ENCODE measurements at places on chromosomes 12 and 14.

GRCh38 chr12:77949943-77950342 lies 119.2 kb downstream of the NAV3 start:
- no peak for DNase-seq

DNA sequence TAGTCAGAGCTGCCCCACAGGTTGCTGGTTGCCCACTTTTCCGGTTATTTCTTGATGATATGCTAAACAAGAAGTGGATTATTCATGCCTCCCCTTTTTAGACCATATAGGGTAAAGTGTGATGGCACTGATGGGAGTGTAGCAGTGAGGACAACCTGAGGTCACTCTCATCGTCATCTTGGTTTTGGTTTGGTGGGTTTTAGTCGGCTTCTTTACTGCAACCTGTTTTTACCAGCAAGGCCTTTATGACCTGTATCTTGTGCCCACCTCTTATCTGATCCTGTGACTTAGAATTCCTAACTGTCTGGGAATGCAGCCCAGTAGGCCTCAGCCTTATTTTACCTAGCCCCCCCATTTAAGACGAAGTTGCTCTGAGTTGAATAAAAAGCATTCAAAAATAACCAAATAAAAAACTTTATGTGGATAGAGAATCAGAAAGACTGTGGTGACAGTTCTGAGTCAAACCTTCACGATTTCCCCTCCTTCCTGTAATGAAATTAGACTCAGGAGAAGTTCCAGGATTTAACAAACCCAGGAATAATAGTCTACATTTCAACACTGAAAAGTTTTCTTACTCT lies 144.2 kb downstream of the PAWR start:
- DNase-seq: no peak

GRCh38 chr14:89755816-89756215 lies 198.7 kb downstream of the EFCAB11 start:
- DNase-seq: no peak

DNA sequence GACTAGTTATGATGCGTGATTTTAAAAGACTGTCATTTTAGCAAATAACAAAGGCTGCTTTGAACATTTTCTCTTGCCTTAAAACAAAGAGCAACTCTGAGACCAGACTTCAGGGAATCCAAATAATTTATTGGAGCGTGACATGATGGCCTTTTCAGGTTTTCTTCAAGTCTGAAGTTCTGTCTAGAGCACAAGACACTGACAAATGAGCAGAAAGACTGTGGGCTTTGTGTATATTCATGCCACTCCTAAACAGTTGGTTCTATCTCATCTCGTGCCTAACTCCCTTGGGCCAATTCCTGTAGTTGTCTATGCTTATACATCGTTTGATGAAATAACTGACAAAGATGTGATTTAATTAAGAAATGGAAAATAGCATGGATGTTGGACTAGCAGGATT lies 47.5 kb downstream of the IFT81 start:
- no peak for DNase-seq

DNA sequence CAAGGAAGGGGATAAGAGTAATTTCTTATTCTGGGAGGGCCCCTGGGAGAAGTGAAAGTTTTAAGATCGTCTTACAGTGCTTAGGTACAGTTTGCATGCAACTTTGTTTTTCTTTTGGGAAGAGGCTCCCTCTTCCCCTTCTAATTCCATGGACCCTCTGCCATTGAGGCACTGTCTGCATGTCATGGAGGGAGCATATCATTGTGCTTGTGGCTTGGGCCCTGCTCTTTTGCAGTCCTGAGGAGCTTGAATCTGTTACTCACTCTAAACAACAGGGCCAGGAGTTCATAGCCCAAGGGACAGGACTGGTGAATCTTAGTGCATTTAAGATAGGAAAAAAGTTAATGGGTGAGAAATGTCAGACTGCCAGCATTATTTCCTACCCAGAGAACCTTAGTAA lies 2.3 kb downstream of the UBE3B start:
- DNase-seq: no peak

DNA sequence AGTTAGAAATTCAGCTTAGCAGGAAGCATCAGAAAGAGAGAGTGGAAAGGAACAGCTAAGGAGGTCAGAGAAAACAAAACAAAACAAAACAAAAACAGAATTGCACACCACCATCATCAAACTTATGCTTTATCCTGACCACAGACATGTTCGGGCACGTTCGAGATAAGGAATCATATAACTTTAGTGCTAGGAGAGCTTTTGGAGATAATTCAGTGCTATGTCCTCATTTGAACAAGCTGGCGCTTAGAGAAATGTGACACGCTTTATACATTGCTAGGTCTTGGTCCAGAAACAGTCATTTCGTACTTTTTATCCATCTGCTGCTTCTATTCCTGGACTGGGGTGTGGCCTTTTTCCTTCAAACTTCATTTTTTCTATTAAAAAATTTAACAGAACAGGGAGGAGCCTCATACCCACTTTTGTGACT lies 213.1 kb downstream of the PTPRO start:
- no peak for DNase-seq

DNA sequence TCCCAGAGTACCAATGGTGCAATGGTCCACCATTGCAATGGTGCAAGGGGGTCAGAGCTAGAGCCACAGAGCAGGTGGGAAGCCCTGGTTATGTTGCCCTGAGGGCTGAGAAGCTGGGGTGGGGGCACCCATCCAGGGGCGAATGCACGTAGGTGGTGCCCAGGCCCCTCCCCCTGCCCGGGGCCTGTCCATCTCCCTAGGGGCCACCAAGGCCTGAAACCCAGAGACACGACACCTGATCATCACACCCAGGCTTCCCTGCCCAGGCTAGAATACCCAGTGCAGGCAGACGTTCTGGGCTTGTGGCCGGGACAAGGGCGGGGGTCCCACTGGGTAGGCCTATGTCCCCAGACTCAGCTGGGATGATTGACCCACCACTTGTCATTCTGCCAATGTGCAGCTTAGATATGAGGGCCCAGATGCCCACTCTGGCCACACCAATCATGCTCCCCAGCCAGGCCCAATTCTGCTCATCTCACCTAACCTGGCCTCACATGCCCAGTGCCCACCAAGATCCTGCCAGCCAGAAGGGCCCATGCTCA lies 83.2 kb downstream of the ALG10 start:
- no peak for DNase-seq

GRCh38 chr14:39102265-39102968 lies 618 bp downstream of the SEC23A start:
- DNase-seq: peak; percentile 3

DNA sequence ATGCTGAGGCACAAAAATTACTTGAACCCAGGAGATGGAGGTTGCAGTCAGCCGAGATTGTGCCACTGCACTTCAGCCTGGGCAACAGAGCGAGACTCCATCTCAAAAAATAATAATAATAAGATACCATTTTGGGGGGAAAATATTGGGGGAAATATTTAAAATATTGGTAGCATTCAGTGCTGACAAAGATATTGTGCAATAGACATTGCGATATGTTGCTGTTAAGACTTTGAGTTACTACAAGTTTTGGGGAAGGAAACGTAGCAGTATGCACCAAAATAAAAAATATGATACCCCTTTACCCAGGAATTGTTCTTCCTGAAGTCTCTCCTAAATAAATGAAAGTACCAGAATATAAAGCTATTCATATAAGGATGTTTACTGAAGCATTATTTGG lies 37.7 kb upstream of the MYBPC1 start:
- no peak for DNase-seq

DNA sequence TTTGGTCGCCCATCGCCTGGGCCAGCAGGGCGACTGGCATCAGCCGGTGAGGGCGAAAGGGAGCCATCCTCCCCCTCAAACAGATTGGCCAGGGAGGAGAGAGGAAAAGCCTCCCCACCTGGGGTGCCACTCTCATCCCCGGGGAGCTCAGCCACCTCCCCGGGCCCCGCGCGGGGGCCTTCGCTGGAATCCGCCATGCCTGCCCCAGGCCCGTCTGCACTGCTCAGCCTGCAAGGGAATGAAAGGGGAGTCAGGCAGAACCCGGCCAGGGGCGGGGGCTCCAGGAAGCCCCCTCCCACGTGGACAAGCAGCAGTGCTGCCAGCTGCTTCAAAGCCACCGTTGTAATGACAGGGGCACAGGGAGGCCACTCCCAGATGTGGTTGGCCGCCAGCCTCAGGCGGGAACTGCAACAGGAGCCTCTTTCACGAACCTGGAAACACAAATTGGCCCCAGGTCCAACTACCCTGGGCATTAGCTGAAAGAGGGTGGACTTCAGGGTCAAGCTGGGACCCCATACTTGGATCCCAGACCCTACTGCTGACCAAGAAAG lies 18.5 kb downstream of the TRPV4 start:
- no peak for DNase-seq

GRCh38 chr14:38743966-38744584 lies 359.0 kb downstream of the SEC23A start:
- DNase-seq: no peak

DNA sequence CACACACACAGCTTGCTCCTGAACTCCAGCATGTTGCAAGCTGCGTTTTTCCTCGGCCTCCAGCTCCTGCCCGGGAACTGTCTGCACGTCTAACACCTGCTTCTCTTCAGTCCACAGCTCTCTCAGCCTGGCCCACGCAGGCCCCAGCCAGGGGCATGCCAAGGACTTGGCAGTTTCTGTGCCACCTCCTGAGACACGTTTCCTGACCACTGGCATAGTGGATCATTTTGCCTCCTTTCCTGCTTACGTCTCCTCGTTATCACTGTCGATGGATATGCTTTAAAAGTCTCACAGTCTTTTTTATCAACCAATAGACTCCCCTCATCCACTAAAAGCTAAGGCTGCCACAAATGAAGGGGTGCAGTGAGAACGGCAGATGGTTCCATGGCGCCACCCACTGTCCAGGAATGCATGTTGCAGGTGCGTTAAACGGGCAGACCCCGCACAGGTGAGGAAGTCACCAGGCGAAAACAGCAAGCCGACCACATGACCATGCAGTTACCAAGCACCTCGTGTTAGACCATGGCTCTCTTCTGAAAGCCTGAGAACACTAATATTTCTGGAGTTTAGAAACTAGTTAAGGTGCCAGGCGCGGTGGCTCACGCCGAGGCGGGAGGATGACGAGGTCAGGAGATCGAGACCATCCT lies 14.7 kb upstream of the TEAD4 start:
- DNase-seq: peak; percentile 17

- no peak for DNase-seq
Observed at GRCh38 chr14:68598621-68599447, 194.0 kb downstream of the ZFP36L1 start.

DNA sequence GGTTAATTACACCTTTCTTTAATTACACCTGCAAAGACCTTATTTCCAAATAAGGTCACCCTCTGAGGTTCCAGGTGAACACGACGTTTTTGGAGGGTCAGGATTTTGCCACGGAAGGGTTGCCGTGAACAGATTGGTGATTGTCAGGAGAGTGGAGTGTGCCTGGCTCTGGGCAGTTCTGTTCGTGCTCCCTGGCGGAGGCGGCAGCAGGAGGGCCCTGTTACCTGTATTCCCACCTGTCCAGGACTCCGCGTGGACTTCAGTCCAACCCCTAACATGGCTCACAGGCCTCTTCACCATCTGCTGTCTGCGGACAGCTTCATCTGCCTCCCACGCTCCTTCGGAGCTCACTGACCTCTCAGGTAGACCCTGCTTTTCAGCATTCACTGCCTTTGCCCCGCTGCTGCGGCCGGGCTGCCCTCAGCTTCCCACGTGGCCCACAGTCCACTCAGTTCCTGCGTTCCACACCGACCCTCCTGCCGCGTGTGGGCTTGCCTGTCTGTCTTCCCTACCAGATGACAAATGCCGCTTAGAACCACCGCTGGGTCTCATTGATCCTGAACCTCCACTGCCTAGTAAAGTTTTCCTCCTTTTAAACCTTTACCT lies 187.5 kb upstream of the DIO3 start:
- DNase-seq: no peak

DNA sequence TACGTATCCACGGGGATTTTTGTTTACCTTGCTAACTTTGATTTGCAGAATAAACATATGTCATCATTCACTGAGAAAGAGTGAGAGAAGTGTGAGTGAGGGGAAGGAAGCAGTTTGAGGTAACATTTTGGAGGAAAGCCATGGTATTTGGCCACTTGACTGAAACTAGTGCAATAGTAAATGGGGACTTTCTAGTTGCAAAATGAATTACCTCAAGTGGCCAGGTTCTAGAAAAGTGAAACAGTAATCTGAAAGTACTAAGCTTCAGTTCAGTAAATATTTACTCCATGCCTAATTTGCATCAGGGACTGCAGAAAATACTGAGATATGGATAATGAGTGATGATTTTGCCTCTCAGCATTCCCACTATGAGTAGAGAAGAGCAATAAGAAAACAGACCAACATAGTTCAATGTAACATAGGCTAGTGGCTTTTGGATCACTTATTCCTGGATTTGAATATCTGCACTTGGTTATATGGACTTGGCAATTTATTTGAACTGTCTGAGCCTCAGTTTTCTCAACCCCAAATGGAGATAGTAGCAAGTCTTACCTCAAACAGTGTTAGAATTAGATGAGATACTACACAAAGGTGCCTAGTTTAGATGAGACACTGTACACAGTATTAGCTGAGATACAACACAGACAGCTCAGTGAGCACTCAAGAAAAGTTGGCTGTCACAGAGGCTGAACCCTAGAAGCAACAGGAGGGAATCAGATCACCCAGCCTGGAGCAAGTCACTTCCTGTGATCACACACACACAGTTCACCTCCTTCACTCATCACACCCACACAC lies 439.1 kb downstream of the NPAS3 start:
- no peak for DNase-seq

- DNase-seq: no peak
Observed at GRCh38 chr12:120366845-120367232, 2.1 kb downstream of the MSI1 start.

DNA sequence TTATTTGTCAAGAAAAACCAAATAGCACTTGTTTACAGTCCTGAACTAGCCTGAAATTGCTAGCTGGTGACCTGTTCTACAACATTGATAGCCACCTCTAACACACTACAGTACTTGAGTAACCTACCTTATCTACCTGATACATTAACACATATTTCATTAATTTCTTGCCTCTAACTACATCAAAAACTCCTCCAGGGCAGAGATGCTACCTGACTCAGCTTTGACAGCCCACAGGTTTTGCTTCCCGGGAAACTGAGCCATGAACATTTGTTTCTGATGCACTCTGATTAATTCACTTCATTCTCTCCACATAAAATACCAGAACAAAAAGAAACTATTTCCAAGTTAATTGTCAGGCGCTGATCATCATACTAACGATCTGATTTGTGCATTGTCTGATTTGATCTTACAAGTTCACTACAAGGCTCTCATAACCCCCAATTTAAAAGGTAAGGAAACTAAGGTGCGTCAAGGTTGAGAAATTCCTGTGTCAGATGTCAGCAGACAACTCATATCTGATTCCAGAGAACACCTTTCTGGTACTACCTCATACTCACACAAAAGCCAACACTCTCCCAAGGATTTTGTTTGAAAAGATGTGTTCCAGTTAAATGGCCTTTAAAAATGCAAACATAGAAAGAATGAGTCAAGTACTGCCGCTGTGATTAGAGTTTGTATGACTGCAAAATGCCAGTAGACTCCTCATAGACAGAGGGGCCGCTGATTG lies 768.7 kb downstream of the BCL11B start:
- no peak for DNase-seq

All from CD4-positive, alpha-beta T cell treated with Interleukin-6 at 100 ng/mL for 8 hours (primary cell).